ENCODE measurements at places on chromosomes 16 and 17.

DNA sequence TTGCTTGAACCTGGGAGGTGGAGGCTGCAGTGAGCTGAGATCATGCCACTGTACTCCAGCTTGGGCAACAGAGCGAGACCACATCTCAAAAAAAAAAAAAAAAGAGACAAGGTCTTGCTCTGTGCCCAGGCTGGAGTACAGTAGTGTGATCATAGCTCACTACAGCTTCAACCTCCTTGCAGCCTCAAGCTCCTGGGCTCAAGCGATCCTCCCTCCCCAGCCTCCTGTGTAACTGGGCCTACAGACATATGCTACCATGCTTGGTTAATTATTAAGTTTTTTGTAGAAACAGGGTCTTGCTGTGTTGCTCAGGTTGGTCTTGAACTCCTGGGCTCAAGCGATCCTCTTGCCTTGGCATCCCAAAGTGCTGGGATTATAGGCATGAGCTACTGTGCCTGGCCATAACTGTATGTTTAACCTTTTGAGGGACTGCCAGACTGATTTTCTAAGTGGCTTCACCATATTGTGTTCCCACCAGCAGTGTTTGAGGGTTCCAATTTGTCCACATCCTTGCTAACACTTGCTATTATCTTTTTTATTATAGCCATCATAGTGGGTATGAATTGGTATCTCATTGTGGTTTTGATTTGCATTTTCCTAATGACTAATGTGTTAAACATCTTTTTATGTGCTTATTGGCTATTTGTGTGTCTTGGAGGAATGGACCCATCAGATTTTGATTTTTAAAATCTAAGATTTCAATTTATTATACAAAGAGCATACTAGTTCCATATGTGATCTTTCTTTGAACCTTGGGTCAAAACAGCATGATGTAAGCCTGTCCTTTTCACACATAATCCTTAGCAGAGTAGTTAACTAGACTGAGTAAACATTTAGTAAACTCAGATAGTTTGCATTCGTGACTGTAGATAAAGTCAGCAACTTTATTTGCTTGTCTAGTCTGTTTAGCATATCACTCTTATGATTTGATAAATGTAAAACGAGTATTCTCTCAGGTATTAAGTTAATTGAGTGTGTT lies 38.1 kb upstream of the KPNB1 start:
- DNase-seq = no peak

DNA sequence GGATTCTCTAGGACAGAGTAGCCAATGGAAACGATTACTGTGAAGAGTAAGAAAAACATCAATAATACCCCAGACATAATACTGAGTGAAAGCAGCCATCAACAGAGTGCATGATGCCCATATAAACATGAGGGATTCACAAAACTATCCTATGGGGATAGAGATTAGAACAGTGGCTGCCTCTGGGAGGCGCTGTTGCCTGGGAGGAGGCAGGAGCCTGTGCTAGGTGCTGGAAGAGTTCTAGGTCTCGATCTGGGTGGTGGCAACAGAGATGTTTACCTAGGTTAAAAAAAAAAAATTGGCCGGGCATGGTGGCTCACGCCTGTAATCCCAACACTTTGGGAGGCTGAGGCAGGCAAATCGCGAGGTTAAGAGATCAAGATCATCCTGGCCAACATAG lies 7.9 kb downstream of the FA2H start:
- no peak for DNase-seq

DNA sequence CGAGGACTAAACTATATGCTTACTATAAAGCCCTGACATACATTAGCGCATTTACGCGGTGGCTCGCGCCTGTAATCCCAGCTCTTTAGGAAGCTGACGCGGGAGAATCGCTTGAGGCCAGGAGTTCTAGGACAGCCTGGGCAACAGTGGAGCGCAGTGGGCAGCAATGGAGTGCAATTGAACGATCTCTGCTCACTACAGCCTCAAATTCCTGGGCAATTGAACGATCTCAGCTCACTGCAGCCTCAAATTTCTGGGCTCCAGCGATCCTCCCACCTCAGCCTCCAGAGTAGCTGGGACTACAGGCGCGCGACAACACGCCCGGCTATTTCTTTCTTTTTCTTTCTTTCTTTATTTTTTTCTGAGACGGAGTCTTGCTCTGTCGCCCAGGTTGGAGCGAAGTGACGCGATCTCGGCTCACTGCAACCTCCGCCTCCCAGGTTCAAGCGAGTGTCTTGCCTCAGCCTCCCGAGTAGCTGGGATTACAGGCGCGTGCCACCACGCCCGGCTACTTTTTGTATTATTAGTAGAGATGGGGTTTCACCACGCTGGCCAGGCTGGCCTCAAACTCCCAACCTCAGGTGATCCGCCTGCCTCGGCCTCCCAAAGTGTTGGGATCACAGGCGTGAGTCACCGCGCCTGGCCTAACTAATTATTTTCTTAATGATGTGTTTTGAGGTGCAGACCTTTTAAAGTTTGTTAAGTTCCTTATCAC lies 506 bp upstream of the COG7 start:
- DNase-seq = no peak

DNA sequence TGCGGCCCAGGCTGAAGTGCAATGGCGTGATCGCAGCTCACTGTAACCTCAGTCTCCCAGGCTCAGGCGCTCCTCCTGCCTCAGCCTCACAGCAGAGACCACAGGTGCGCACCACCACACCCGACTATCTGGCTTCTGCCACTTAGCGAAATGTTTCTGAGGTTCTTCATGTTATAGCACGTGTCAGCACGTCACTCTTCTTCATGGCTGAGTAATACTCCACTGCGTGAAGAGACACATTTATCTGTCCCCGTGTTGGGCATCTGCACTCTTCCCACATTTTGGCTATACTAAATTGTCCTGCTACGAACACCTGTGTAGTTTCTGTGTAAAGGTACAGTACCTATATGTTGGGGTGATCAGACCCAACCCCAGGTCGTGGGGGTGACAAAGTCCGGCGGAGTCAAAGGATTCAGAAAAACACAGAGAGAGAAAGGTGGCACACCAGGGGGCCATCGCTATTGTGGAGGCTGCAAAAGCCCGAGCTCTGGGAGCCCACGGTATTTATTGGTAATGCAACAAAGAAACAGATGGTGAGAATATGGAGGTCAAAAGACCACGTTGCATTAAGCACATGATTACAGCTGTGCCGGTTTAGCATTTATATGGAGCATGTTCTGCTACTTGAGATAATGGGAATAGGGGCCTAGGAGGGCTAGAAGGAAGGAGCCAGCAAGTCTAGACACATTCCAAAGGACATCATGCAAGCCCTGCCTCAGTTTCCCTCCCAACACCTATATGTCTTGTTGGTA lies 851 bp upstream of the DPEP1 start:
- DNase-seq = no peak

DNA sequence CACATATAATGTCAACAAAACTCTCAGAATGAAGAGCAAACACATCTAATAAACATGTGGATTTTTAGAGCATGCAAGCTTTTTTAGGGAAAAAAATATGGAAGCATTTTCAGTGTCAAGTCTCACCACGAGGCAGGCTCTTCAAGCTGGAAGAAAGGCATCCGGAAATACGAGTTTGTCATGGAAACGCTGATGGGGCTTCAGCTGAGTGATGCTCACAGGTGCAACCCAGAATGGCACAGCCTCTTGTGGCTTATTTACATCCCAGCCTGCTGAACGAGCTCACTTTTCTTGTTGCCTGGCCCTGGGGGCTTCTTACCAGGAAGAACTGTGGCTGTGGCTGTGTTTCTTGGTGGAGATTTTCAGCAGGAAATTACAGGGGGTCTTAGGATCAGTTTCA lies 24.1 kb upstream of the DYNLL2 start:
- no peak for DNase-seq

Measured in CD4-positive, alpha-beta T cell treated with Interferon gamma for 1 hour (primary cell).